ENCODE measurements at places on chromosomes 3 and 15.

GRCh38 chr3:58329150-58329921 lies 3.4 kb upstream of the PXK start:
- DNase-seq = no peak

DNA sequence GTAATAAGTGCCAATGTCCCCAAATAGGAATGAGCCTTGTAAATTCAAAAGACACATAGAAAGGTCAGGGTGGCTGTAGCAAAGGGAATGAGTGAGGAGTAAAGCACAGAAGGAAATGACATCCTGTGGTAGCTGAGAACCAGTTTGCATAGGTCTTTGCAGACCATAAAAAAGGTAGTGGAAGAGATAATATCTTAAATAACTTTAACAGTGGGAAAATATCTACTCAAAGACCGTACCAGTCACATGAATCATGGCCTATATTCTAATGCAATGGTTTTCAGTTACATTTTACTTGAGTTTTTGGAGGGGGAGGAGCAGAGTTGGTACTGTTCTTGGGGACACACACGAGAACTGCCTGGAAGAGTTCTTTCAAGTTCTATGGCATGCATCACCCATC lies 297.3 kb upstream of the ADAMTS9 start:
- DNase-seq = no peak

DNA sequence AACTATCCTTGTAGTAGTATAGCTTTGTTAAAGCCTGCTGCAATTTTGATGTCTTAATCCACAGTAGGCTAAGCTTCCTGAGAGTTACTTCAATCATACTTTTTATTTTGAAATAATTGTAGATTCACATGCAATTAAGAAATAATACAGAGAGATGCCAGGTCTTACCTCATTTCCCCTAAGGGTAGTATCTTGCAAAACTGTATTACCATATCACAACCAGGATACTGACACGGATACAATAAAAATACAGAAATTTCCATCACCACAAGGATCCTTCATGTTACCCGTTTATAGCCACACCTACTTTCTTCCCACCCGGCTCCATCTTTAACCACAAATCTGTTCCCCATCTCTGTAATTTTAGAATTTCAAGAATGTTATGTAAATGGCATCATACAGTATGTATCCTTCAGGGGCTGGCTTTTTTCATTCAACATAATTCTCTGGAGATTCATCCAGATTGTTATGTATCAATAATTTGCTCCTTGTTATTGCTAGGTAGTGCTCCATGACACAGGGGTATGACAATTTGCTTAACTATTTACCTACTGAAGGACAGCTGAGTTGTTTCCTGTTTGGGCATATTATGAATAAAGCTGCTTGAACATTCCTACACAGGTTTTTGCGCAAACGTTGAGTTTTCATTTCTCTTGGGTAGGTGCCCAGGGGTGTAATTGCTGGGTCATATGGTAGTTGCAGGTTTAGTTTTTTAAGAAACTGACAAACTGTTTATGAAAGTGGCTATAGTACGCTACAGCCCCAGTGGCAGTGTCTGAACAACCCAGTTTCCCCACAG lies 21.6 kb downstream of the BDH1 start:
- DNase-seq = no peak

DNA sequence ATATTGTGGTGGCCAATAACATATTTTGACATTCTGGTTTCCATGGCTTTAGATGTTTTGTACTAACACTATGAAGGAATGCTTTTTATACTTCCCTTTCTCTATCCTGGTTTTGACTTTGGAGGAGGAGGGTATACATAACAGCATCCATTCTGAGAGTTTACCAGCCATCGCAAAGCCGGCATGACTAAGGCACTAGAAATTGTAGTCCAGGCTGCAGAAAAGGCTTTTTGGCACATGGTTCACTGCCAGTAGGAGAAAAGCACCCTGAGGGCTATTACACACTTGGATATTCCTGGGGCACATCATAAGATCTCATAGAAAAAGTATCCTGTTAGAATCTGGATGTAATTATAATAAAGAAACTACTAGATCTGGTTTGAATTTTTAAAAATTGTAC lies 101.8 kb downstream of the STT3B start:
- no peak for DNase-seq

DNA sequence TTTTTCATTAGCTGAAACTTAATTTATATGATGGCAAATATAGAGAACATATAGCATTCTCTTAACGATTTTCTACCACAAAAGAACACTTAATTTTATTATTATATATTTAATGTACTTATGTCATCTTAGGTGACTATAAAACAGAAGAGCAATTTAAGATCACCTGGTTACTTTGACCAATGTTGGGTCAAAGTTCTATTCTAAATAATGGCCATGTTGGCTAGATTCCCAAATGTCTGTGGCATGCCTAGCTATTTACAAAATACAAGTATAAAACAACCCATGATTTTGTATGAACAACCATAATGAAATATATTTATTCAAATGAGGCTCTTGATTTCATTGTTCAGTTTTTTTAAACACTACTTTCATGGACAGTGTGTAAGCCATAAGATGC lies 200.9 kb downstream of the MCTP2 start:
- no peak for DNase-seq

DNA sequence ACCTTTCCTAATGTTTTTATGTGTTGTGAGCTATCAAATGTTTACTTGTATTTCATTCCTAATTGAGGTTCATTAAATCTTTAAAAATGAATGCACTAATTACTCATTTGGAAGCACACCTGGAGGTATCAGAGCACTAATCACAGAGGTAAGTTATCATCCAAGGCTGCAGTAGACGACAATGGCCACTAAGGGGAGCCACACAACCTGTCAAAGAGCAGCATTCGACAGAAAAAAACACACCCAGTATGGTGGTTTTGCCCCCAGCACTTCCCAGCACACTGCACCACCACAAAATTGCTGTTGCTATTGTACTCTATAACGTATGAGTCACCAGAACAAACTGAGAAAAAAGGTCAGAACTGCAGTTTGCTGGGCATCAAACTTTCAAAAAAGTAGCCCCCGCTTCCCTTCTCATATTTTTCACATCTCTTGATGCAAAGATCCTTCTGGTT lies 205.9 kb upstream of the IGF1R start:
- DNase-seq = peak; percentile 41

GRCh38 chr3:111954228-111954990 lies 24.4 kb upstream of the ABHD10 start:
- DNase-seq = no peak

- DNase-seq = peak; percentile 68
These were observed 144.4 kb downstream of the DNAJB8 start for GRCh38 chr3:128322030-128323022.

DNA sequence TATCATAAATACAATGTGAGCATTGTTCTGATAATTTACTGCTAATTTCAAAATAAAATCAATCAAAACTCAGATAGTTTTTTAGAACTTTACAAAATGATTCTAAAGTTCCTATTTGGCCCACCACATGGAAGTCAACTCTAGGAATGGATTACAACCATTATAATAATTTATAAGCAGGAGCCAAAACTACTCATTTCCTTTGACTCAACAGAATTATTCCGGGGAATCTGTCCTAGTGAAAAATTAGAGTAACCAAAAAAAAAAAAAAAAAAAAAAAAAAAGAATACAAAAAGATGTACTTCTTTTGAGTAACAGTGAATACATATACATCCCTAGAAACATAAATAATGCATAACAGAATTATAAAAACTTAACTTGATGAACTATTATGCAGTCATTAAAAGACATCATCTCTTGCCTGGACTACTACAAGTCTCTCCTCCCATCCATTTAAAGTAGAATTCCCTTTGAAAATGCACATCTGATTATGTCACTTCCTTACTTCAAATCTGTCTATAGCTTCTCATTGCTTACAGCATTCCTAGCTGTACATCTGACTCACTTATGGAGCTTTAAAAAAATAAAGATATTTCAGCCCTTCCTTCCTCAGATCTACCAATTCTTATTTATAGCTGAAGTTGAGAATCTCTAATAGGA lies 43.4 kb downstream of the HDGFL3 start:
- no peak for DNase-seq

GRCh38 chr3:77038468-77038929 lies 1.4 kb upstream of the ROBO2 start:
- DNase-seq = no peak

- no peak for DNase-seq
These were observed 85.7 kb downstream of the SOX2 start for GRCh38 chr3:181797431-181797830.
